Stomach (tissue), 19 donors: ENCODE measurements at places on chromosomes 11 and 22. TPM values are rescaled to one million over a fixed set of nuclear protein-coding genes. Genes with fewer than 3 reads are reported as not detected.

SPDYC gene
- not detected for polyA plus RNA-seq

DNA sequence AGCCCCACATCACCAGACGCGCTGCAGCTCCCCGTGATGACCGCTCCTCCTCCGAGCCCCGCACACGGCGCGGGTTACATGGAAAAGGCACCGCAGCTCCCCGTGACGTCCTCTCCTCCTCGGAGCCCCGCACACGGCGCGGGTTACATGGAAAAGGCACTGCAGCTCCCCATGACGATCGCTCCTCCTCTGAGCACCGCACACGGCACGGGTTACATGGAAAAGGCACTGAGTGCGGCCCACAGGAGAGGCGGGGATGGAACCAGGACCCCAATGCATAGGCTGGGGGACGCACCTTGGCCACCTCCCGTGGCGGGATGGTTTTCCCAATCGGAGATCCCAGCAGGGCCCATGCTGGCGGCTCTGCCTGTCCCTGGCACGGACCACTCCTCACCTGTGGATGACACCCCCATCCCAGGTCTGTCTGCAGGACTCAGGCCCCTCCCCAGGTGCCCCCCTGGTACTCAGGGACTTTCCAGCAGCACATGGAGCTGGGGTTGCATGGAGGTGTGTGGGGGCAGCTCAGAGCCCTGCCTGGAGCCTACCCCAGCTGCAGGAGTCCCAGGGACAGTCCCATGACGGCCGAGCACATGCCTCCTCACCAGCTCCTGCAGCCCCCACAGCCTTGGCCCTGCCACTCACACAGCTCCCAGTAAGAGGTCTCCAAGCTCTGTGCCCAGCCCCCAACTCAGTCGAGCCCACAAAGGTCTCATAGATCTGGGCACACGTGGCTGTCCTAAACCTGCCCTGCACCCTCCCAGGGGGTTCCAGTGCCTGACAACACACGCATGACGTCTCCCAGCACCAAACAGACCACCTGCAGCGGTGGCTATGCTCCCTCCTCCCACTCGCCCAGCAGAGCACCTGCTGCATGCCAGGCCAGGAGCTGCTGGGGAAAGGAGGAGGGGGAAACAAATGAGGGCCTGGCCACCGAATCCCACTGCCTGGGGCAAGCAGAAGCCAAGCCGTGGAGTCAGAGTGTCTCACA is 166.6 kb downstream of the BRD1 start:
- H3K4me1 ChIP-seq, result no peaks in the 10 kb centered on the region
- no peak overlapping the region for H3K27ac ChIP-seq
- H3K4me3 ChIP-seq, result no peak overlapping the region
- no peaks in the 10 kb centered on the region for H3K36me3 ChIP-seq

OR4D5 gene
- polyA plus RNA-seq, result not detected

DNA sequence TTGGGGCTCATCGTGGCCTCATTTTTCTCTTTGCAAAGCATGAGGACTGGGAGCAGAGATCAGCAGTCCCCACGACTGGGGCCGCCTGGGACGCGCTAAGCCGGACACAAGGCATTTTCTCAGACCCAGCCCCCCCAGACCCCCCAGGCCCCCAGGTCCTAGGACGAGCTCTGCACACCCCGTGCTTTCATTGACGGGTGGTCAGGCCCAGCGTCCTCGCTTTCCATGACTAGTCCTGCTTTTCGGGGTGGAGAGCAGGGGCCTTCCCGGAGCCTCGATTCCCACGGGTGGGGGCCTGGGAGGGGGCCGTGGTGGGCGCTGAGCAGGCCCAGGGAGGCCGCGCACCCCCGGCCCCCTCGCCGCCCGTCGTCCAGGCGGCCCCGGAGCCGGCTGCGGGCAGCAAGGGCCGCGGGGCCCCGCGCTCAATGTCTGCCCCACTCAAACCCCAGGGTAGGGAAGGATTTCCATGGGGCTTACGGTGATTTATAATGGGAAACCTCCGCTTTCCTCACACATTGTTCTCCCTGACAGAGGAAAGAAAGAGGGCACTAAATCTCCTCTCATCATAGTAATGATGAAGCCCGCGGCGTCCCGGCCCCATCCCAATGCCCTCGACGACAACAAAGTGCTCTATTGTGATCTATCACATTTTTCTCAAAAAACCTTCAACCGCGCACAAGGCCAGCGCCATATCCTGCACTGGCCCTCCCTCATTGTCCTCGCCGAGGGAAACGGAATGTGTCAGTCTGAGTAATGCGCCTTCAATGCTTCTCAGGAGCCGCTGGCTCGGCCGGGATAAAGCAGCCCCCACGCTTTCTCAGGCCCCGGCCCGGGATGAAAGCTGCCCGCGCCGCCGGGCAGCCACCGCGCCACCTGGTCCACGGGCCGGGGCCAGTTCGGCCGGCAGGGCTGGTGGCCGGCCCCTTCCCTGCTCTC is 10.4 kb upstream of the LINC01488 start:
- H3K4me3 ChIP-seq, result no peak overlapping the region
- no peaks in the 10 kb centered on the region for H3K27me3 ChIP-seq
- H3K4me1 ChIP-seq, result no peaks in the 10 kb centered on the region
- DNase-seq, result peak; percentile 69
- H3K27ac ChIP-seq, result no peak overlapping the region

DNA sequence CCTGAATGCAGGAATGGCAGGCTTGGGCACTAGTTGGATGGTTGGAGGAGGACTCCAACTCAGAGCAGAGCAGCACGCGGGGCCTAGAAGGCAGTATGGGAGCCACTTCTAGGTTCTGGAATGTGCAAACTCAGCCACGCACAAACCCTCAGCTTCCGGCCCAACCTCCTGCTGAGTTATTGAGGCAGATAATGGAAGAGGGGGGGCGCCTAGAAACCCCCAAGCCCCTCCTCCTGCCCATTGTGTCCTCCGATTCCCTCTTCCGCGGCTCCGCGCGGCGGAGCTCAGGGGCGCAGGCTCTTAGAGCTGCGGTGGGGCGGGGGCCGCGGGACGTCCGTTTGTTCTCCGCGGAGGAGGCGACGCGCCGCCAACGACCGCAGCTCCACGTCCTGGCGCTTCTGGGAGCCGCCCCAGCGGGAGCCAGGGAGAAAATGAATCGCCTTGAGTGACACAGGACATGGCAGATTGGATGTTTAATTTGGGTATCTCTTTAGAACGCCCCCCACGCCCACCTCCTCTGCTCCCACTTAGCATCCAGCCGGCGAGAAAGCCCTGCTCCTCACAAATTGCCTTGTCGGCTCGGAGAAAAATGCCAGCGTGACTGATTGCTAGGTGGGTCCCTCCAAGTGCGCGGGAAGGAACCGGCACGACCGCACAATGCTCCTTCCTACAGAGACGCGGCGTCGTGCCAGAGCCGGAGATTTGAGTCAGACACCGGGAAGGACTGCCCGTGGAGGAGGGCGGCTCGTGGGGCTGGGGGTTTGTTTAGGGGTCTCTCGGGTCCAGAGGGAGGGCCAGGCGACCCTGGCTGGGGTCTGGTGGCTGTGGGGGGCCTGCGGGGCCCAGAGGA is 144.6 kb downstream of the NECTIN1 start:
- H3K4me3 ChIP-seq, result peak overlapping the region; percentile 47
- peak overlapping the region; percentile 79 for H3K27ac ChIP-seq
- peaks cover 19% of the 10 kb centered on the region for H3K4me1 ChIP-seq
- DNase-seq, result peak; percentile 60
- H3K27me3 ChIP-seq, result no peaks in the 10 kb centered on the region

DNA sequence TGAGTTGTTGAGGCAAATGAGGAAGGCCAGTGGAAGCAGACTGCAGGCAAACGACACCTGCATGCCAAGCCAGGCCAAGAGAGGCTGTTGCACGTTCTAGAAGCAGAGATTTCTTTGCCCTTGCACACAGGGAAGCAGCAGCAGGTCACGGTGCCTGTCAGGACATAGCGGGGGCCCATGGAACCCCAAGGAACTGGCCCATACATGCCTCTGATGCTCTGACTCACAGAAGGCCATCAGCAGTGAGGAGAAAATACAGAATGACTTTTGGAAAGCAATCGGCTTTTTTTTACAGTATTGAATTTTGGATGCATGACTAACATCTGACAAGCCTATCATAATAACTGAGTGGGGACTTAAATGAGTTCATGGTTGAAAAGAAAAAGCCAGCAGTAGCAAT is 123.9 kb downstream of the MPPED1 start:
- H3K4me1 ChIP-seq, result no peaks in the 10 kb centered on the region
- H3K27me3 ChIP-seq, result no peaks in the 10 kb centered on the region
- H3K36me3 ChIP-seq, result peaks cover 18% of the 10 kb centered on the region
- no peak overlapping the region for H3K4me3 ChIP-seq
- DNase-seq, result no peak

DNA sequence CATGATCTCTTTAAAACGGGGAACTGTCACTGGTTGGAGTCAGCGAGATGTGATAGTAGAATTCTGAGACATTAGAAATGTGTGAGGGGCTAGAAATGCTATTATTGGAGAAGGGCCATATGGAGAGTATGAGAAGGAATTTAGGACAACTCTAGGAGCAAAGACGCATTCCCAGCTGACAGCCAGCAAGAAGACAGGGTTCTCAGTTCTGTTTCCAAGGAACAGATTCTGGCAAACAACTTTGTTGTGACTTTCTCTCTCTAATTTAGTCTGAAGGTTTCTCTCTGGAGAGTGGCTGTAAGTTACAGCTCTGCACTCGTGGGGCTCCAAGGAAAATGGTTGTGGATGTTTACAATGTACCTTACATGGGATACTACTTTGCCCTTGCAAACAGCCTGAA is 876.3 kb downstream of the FAM181B start:
- H3K36me3 ChIP-seq, result no peaks in the 10 kb centered on the region
- no peak overlapping the region for H3K4me3 ChIP-seq
- H3K4me1 ChIP-seq, result no peaks in the 10 kb centered on the region
- H3K27ac ChIP-seq, result no peak overlapping the region

- peak; percentile 2 for DNase-seq
- H3K27me3 ChIP-seq, result no peaks in the 10 kb centered on the region
- H3K27ac ChIP-seq, result no peak overlapping the region
- H3K4me1 ChIP-seq, result peaks cover 24% of the 10 kb centered on the region
Observed at GRCh38 chr11:66470015-66470414, 3.3 kb downstream of the PELI3 start.

GRCh38 chr11:73951797-73952196 is 971 bp downstream of the DNAJB13 start:
- no peak for DNase-seq
- H3K27me3 ChIP-seq, result peaks cover 9% of the 10 kb centered on the region
- H3K27ac ChIP-seq, result no peak overlapping the region
- H3K4me3 ChIP-seq, result no peak overlapping the region
- H3K4me1 ChIP-seq, result no peaks in the 10 kb centered on the region

DNA sequence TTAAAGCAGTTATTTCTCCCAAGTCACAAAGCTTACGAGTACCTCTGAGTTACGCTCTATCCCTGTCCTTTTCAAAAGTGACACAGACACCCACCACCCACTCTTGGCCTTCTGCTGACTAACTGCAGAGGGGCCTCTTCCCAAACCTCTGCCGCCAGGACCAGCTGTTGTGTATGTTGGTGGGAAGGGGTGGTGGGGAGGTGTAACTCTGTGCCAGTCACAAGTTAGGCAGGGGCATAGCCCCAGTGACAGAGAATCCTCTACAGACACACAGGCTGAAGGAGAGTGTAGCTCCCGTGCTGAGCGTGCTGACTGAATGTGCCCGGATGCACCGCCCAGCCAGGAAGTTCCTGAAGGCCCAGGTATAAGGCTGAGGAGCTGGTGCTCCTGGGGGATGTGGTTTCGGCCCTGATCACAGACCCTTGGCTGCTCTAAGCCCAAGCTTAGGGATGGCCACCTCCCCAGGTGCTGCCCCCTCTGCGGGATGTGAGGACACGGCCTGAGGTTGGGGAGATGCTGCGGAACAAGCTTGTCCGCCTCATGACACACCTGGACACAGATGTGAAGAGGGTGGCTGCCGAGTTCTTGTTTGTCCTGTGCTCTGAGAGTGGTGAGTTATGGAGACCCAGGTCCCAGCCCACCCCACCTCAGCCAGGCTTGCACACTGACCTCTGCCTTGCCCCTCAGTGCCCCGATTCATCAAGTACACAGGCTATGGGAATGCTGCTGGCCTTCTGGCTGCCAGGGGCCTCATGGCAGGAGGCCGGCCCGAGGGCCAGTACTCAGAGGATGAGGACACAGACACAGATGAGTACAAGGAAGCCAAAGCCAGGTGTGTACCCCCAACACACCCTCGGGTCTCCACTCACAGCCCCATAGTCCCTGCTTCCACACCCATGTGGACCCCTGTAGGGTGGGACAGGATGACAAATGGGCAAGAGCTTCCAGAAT is 4.9 kb downstream of the RIC8A start:
- no peak overlapping the region for H3K4me3 ChIP-seq
- no peaks in the 10 kb centered on the region for H3K27me3 ChIP-seq
- peaks cover 71% of the 10 kb centered on the region for H3K36me3 ChIP-seq
- peaks cover 26% of the 10 kb centered on the region for H3K4me1 ChIP-seq

GRCh38 chr11:77642228-77642627 is 4.6 kb upstream of the CLNS1A start:
- H3K4me1 ChIP-seq, result peaks cover 11% of the 10 kb centered on the region
- no peaks in the 10 kb centered on the region for H3K36me3 ChIP-seq
- H3K27me3 ChIP-seq, result no peaks in the 10 kb centered on the region

- H3K27me3 ChIP-seq, result no peaks in the 10 kb centered on the region
- no peaks in the 10 kb centered on the region for H3K4me1 ChIP-seq
- H3K27ac ChIP-seq, result no peak overlapping the region
- no peak for DNase-seq
- no peaks in the 10 kb centered on the region for H3K36me3 ChIP-seq
Observed at GRCh38 chr11:16169956-16170847, 186.1 kb downstream of the SOX6 start.

C22orf15 gene
- polyA plus RNA-seq, result not detected

KCNK4 gene
- not detected for polyA plus RNA-seq

DNA sequence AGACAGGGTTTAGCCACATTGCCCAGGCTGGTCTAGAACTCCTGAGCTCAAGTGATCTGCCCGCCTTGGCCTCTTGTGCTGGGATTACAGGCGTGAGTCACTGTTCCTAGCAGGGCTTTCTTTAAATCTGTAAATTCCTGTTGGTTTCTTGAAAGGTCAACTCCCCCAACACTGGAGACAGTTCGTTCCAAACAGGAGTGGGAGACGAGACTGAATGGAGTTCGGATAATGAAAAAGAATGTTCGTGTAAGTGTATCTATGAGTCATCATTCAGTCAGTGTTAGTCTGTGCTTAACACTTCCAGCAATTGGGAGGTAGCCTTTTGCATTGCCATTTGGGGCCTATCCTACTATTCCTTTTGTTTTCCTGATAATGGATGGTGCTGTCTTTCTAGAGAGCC is 10.0 kb upstream of the BACE1-AS start:
- no peak overlapping the region for H3K4me3 ChIP-seq
- DNase-seq, result peak; percentile 34
- H3K27me3 ChIP-seq, result no peaks in the 10 kb centered on the region
- H3K36me3 ChIP-seq, result peaks cover 67% of the 10 kb centered on the region

PHETA2 gene
- polyA plus RNA-seq, result 8.4 TPM

AMOTL1 gene
- 5.0 TPM for polyA plus RNA-seq
